ENCODE measurements at places on chromosomes 7 and 10.

GRCh38 chr7:69399401-69399800 is 198.9 kb upstream of the AUTS2 start:
- no peak for DNase-seq

DNA sequence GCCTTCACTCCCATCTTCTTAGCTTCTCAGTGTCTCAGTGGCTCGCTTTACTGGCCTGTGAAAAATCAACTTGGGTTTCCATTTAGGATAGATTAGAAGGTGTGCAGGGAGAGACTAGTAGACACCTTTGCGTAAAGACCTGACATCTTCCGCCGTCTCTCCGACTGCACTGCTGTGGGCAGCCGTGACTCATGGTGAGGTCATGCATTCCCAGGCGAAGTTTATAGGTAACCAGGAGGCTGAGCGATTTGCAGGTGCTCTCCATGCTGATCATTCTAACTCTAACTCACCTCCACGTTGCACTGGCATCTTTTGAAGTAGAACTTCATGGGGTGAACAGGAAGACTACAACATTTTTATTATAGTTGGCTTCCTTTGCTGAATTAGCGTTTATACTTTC is 68.0 kb upstream of the ZNF438 start:
- no peak for DNase-seq

- no peak for DNase-seq
Observed at GRCh38 chr7:141792526-141792925, 2.5 kb downstream of the TAS2R5 start.

DNA sequence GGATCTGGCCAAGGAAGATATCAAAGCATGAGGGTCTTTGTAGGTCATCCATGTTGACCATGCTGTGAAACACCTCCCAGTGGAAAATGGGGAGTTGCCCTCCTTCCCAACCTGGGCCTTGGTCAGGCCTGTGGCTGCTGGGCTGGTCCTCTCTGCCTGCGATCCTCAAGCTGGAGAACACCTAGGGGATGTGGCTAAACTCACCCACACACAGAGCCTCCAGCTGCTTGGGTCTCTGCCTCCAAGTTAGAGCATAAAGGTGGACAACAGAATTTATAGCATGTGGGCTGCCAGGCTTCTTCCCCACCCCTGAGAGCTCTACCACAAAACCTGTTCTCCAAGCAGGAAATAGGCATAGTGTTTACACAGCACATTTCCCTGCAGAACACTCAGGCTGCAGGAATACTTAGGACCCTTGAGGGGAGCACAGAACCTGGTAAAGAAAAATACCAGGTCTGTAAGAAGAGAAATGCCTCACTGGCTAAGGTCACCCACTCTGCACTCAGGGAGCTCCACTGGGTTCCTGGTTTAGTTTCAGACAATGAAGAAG is at the start of gene SFTPA2:
SFTPA2 (minus strand) TSS at position 248 of the 550 bp plus-strand sequence. CDS start 924 bp downstream, outside the sequence.
- DNase-seq: no peak

- DNase-seq: no peak
Observed at GRCh38 chr10:5467634-5468255, 31.6 kb downstream of the CALML5 start.

DNA sequence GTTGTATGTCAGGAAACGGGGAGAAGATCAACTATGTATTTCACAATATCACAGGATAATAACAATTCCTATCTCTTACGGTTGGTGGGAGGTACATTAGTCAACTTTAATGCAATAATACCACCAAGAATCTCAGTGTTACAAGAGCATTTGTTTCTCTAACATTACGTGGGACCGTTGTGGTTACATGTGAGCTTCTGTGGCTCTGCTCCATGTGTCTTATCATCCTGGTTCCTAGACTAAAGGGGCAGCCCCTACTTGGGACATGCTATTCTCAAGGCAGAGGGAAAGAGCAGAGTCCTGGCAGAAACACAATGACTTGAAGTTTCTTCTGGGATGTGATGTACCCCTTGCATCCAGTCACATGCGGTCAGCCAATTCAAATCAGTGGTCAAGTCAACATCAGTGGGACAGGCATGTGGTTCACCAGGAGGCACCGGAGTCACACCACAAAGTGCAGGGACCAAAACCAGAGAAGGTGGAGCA is 2.5 kb upstream of the ZNF22 start:
- DNase-seq: no peak

DNA sequence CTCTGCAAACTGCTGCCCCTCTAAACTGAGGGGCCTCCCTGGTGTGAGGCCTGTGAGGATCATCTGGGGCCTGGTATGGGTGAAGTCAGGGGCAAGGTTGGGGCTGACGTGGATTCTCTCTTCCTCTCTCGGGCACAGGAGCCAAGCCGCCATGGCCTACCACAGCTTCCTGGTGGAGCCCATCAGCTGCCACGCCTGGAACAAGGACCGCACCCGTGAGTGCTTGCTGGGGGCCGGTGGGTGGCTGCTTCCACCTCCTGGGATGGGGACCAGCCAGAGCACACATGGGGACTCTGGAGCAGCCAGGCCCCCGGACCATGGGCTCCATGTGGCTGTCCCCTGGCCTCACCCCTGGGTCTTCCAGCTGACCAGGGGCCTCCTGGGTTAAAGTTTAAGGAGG is 11.0 kb downstream of the ARPC1B start:
- DNase-seq: no peak

Measured in Jurkat, Clone E6-1 (cell line).